ENCODE measurements at places on chromosomes 3 and 15.

- no peak for DNase-seq
- H3K4me3 ChIP-seq, result no peak overlapping the region
- no peak overlapping the region for H3K27ac ChIP-seq
- no peaks in the 10 kb centered on the region for H3K27me3 ChIP-seq
These were observed 10.6 kb downstream of the ANKUB1 start for GRCh38 chr3:149781741-149782140.

GRCh38 chr15:60390871-60391501 lies 6.8 kb downstream of the ANXA2 start:
- H3K36me3 ChIP-seq, result no peaks in the 10 kb centered on the region
- DNase-seq, result peak; percentile 75
- H3K4me1 ChIP-seq, result peaks cover 25% of the 10 kb centered on the region

- H3K36me3 ChIP-seq, result no peaks in the 10 kb centered on the region
- H3K4me1 ChIP-seq, result no peaks in the 10 kb centered on the region
- H3K4me3 ChIP-seq, result no peak overlapping the region
These were observed 10.4 kb upstream of the ARIH1 start for GRCh38 chr15:72463702-72464101.

DNA sequence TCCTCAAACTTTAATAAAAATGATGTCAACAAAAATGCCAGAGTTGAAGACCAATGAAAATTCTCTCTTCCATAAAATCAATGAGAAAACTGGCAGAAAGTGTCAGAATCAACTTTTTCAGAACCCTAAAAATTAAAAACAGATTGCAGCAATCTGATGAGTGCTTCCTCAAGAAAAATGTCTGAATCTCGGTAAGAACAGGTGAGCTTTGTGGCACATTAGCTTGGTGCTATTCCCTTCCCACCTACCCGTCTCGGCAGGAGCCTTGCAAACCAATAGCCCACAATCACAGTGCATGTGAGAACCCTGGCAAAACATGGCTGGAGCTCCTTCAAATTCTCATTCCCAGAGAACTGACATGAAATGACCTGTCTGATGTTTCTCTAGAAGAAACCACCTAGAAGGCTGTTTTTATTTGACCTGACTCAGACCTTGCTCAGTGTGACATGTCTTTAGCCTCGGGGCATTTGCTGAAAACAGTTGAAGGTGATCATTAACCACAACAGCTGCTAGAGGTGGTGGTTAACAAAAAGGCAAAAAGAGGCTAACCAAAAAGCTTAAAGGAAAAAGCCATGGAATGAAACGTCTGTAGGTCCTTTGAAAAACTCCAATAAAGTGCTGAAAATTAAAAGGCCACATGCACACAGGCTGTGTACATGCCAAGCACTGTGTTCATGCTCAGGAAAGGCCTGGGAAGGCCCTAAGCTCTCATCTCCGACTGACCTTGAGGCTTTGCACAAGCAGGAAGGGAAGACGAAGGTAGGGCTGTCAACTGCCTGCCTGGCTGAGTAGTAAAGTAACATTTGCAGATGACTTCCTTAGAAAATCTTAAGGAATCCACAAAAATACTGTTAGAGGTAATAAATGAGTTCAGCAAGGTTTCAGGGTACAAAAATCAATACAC lies 253.0 kb upstream of the NSMCE3 start:
- no peaks in the 10 kb centered on the region for H3K36me3 ChIP-seq
- no peak for DNase-seq
- no peaks in the 10 kb centered on the region for H3K27me3 ChIP-seq
- H3K27ac ChIP-seq, result no peak overlapping the region
- H3K4me3 ChIP-seq, result no peak overlapping the region
- H3K4me1 ChIP-seq, result no peaks in the 10 kb centered on the region

DNA sequence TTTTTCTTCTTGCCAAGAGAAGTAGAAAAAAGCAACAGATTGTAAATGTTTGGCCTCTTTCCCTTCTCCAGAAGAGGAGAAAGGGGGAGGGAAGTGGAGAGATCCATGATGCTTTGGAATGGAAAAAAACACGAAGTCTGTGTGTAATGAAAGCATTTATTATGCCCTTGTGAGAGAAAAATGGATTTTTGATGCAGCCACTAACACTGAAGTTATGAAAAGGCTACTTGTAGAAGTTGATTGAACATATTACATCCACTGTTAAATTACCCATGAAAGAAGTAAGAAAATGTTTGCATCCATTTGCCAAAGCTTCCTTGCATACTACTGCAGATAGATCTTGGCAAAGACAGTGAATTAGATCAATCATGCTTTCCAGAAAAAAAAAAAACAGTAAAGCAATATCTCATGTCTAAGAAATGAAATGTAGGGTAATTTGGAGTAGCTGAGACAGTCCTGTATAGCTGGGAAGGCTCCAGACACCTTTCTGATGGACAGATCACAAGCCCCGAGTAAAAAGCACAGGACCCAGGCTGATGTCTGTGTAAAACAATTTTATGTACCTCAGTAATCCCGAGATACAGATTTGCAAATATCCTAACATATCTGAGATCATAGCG lies 295.5 kb downstream of the PLOD2 start:
- no peak overlapping the region for H3K4me3 ChIP-seq
- H3K27me3 ChIP-seq, result no peaks in the 10 kb centered on the region
- DNase-seq, result no peak
- H3K4me1 ChIP-seq, result no peaks in the 10 kb centered on the region

GRCh38 chr3:14166877-14167603 lies 11.4 kb downstream of the XPC start:
- H3K4me3 ChIP-seq, result no peak overlapping the region
- no peaks in the 10 kb centered on the region for H3K4me1 ChIP-seq
- DNase-seq, result no peak
- H3K36me3 ChIP-seq, result peaks cover 100% of the 10 kb centered on the region
- H3K27ac ChIP-seq, result no peak overlapping the region

DNA sequence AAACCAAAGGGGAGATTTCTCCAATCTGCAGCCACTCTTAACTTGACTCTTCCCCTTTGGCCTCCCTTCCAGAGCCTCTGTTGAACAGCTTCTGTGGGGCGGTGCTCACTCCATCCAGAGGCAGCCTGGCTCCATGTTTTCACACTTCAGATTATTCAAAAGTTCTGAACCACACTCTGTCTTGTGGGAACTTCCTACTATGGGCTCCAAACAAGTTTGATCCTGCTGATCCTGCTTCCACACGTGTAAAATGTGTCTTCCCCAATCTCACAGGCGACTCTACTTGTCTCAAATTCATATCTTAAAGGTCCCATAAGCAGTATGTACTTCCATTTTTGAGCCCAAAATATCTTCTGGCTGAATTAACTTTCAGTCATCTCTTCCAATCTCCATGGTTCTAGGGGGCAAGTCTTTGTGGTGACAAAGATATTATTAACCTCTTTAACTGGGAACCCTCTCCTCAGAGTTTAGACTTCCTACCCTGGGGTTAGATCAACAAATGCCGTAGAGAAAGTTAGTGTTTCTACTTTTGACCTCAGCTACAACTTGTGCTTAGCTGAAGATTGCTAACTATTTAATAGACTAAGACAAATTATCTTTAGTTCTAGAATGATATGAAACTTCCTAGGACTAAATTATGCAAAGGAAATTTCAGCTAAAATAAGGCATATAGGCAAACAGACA lies 176.3 kb upstream of the BCL6 start:
- H3K27ac ChIP-seq, result no peak overlapping the region
- H3K36me3 ChIP-seq, result no peaks in the 10 kb centered on the region
- no peaks in the 10 kb centered on the region for H3K4me1 ChIP-seq
- no peak for DNase-seq
- no peaks in the 10 kb centered on the region for H3K27me3 ChIP-seq

DNA sequence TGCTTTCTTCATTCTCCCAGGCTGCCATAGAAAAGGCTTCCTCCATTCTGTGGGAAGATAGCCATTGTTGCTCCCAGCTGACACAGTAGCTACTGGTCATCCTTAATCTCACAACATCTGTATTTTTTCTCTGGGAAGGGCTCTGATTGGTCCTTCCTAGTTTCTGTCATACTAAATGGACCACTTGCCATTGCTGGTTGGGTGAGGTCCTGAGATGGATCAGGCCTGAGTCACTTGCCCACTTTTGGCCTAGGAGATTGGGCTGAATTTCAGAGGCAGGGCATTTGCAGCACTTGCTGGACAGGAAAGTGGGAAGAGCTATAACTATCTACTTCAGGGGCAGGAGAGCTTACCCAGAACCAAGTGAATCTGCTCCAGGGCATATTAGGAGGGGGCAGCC lies 106.5 kb upstream of the PROK2 start:
- H3K27ac ChIP-seq, result no peak overlapping the region
- H3K4me1 ChIP-seq, result no peaks in the 10 kb centered on the region
- H3K4me3 ChIP-seq, result no peak overlapping the region
- H3K36me3 ChIP-seq, result no peaks in the 10 kb centered on the region

GRCh38 chr3:45985532-45986302 lies 9.9 kb downstream of the FYCO1 start:
- peaks cover 16% of the 10 kb centered on the region for H3K36me3 ChIP-seq
- no peak overlapping the region for H3K4me3 ChIP-seq
- no peak for DNase-seq
- H3K27ac ChIP-seq, result no peak overlapping the region
- no peaks in the 10 kb centered on the region for H3K27me3 ChIP-seq

DNA sequence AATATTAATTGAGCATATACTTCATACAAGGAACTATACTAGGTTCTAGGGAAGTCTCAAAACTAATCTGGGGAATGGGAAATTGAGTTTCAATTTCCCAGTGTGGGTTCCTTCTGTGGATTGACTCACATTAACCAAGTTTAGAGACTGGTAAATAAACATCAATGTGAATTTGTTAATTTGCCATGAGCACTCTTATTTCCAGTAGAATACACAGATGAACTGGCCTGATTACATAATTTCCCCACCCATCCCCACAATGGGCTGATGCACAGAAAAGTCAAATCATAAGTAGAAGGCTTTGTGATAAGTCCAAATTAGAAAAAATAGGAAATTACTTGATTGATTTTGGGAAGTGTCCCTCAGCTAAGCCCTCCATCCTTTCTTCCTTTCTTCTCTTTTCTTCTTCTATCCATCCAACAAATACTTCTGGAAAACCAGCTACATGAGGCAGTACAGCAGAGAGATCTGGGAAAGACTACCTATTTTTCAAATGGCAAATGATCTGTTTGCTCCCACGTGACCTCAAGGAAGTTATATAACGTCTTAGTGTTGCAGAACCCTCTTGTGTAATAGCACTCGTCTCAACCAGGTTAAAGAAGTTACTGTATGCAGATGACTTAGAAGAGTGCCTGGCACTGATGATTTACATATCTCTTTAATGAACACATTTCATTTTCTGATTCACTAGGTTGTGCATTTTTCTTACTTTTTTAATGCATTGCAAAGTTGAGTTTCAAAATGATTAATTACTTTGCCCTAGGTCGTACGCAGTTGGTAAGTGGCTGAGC lies 312.3 kb downstream of the SV2B start:
- DNase-seq, result no peak
- no peaks in the 10 kb centered on the region for H3K4me1 ChIP-seq
- H3K27me3 ChIP-seq, result no peaks in the 10 kb centered on the region
- no peak overlapping the region for H3K27ac ChIP-seq
- no peak overlapping the region for H3K4me3 ChIP-seq

DNA sequence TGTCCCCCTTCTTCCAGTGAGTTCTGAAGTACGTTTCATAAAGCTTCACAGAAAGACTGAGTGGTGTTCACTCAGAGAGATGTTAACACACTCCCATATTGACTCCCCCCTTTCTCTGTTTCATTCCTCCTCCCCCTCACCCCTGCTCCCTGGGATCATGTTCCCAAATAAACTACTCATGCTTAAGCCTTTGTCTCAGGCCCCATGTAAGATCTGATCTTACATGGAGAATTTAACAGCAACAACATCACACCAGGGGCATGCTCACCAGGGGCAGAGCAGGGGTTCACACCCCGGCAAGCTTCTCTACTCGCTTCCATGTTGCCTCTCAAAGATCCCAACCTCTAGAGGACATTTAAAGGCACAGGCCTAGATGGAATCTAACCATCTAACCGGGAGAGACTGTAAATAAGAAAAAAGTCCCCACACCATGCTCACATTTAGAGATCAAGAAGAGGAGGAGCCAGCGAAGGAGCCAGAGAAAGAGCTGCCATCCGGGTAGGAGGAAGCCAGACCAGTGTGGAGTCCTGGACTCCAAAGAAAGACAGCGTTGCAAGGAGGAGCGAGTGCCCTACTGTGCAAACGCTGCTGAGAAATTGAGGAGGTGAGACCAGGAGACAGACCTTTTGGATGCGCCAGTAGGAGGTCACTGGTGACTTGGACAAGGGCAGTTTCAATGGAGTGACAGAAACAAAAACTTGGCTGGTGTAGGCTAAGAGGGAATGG lies 21.4 kb upstream of the SRP14 start:
- H3K27me3 ChIP-seq, result no peaks in the 10 kb centered on the region
- H3K4me1 ChIP-seq, result no peaks in the 10 kb centered on the region
- H3K4me3 ChIP-seq, result no peak overlapping the region
- no peak overlapping the region for H3K27ac ChIP-seq
- DNase-seq, result no peak

DNA sequence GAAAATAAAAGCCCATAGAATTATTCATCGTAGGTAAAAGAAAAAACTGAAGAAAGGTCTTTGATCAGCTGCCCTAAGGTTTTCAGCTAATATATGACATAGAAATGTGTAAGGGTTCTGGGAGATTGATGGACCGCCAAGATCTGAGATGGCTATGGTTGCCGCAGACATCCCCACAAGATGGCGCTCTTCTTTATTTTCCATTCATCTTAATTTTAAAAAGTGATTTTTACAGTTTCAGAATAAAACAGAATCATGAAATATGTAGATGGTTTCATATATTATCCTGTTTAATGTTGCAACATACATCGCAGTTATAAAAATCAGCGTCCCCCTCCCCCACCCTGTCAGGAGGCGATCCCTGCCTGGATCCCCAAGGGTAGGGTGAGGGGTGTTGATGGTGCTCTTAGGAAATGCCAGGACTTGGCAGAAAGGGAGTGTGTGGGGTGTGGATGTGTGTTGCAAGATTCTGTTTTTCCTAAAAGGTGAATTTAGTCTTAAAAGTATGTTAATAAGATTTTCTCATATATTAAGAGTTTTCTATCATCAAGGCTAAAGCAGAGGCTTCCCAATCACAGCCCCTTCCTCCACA lies 68.8 kb downstream of the ANXA2 start:
- H3K4me3 ChIP-seq, result no peak overlapping the region
- H3K27ac ChIP-seq, result no peak overlapping the region
- peaks cover 13% of the 10 kb centered on the region for H3K27me3 ChIP-seq
- H3K36me3 ChIP-seq, result no peaks in the 10 kb centered on the region
- DNase-seq, result no peak

GRCh38 chr3:171315101-171315500 lies 145.1 kb downstream of the TNIK start:
- no peak for DNase-seq
- H3K4me1 ChIP-seq, result peaks cover 3% of the 10 kb centered on the region
- H3K36me3 ChIP-seq, result no peaks in the 10 kb centered on the region
- H3K4me3 ChIP-seq, result no peak overlapping the region
- H3K27ac ChIP-seq, result no peak overlapping the region

- no peaks in the 10 kb centered on the region for H3K4me1 ChIP-seq
- no peak overlapping the region for H3K27ac ChIP-seq
These were observed 92.1 kb downstream of the TGFBR2 start for GRCh38 chr3:30698549-30698948.

DNA sequence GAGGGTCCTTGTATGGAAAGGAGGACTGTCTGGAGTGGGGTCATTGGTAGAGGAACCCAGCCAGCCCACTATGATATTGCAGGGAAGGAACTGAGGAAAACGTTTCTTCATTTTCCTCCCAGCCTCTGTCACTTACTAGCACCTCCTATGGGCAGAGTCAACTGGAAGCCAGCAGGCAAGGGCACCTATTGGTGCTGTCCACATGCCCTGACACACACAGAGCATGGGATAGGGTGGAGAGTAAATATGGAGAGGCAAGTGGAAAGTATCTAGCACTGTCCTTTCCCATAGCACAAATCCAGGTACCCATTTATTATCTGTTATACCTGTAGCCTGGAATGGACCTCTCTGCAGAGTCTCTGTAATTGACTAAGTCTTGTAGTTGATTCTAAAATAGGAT lies 285.6 kb downstream of the WDR72 start:
- no peaks in the 10 kb centered on the region for H3K4me1 ChIP-seq
- DNase-seq, result no peak
- H3K36me3 ChIP-seq, result no peaks in the 10 kb centered on the region
- no peak overlapping the region for H3K4me3 ChIP-seq
- H3K27me3 ChIP-seq, result no peaks in the 10 kb centered on the region
- no peak overlapping the region for H3K27ac ChIP-seq
